ENCODE measurements at places on chromosomes 7 and 10. TPM values are rescaled to one million over a fixed set of nuclear protein-coding genes. Genes with fewer than 3 reads are reported as not detected.

Gene CACUL1
- 19.9 TPM for total RNA-seq

Gene ADAM12
- total RNA-seq = 16.7 TPM

Gene MYPN
- 11.0 TPM for total RNA-seq

Gene MEOX2
- not detected for total RNA-seq

Gene OR2A12
- total RNA-seq = not detected

Gene ANKRD61
- not detected for total RNA-seq

Gene ANXA8L1
- total RNA-seq = 2.7 TPM

Gene ASAH2
- 0.71 TPM for total RNA-seq

Gene MRLN
- total RNA-seq = not detected

Gene MMP21
- not detected for total RNA-seq

Gene CYP3A4
- not detected for total RNA-seq

Gene AKR1C2
- 5.0 TPM for total RNA-seq

Gene PALD1
- total RNA-seq = under 0.01 TPM

Gene BCAP29
- 85.9 TPM for total RNA-seq

Gene ELOVL3
- not detected for total RNA-seq

Gene LRRC17
- 108 TPM for total RNA-seq

Gene MMS19
- total RNA-seq = 116 TPM
